Non-pigmented ciliary epithelial cell (primary cell): ENCODE measurements at places on chromosomes 4 and X.

GRCh38 chr4:105206214-105206613, 59.5 kb downstream of the TET2 start:
- DNase-seq: no peak

DNA sequence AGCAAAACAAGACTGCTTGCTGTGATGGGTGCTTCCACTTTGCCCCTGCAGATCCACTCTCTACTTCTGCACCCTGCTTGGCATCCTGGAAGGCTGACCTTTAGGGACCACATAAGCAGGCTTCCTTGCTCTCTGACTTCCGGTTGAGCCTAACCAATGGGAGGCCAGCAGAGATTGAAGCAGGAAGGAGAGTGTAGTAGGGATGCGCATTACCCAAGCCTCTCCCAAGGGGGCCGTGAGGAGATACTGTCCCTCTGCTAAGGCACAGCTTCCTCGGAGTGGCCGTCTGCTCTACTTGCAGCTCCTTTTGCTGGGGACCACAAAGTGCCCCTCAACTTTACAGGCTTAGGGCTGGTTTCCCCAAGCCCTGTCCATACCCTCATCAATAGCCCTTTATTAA, 624.3 kb upstream of the TENM3 start:
- no peak for DNase-seq

DNA sequence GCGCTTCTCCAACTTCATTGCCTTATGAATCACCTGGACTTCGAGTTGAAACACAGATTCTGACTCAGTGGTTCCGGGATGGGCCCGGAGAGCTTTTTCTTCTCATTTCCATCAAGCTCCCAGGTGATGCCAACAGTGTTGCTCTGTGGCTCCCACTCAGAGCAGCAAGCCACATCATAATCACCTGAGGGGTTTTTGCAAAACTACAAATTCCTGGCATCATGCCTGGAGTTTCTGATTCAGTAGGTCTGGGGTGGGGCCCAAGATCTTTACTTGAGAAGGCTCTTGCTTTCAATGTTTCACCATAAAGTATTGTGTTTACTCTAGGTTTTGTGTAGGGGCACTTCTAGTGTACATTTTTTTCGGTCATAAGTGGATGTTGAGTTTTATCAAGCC, 7.0 kb downstream of the MTM1 start:
- DNase-seq: no peak

GRCh38 chrX:126338916-126339315, 172.8 kb upstream of the DCAF12L2 start:
- no peak for DNase-seq

DNA sequence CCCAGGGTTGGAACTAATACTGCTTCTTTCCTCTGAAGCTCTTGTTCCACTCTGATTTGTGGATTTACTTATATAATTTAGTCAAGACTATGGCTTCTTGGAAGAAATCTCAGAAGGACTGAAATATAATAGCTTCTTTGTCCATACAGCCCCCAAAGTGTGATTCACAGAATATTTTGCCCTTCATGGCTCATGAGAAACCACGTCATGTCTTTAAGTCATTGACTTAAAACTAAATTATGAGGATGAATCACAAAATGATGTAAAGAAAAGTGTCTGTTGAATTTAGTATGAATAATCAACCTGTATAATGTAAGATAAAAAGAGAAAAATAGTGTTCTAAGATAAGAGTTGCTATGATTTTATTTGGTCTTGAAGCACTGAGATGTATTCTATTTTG, 43.3 kb upstream of the AGA start:
- peak; percentile 63 for DNase-seq

DNA sequence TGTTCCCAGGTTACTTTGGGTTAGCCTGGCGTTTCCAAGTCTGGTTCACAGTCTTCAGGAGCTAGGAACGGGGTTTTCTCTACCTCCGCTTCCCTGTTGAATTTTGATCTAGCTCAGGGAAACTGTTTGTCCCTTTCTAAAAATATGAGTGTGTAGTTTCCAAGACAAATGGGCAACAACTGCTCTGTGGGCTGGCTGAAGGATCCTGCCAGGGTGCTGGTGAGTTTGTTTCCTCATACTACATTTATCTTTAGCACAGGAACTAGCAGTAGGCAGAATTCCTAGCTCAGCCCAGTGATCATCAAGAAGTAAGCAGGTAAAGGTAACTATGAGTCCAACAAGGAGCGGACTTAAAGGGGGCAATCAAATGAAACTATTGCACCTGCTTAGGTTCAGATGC, 13.3 kb upstream of the FAM47E start:
- no peak for DNase-seq

DNA sequence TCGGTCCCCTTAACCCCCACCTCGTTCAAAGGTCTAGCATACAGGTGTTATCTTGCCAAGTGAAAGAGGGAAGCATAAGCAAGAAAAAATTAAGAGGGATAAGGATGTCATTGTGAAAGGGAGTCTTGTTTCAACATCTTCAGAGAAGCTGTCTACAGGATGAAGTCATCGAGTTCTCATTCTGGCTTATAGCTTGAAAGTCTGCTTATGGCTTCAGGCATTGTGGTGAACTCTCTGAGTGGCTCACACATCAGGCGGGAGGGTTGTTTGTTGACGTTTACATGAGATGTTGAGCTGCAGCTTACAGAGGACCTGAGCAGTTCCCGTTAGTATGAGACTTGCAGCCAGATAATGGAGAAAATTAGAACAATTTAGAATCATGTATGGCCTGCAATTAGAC, 16.6 kb downstream of the MAGEA9B start:
- DNase-seq: peak; percentile 30

GRCh38 chr4:90857081-90857820, 730.1 kb downstream of the CCSER1 start:
- DNase-seq: no peak

DNA sequence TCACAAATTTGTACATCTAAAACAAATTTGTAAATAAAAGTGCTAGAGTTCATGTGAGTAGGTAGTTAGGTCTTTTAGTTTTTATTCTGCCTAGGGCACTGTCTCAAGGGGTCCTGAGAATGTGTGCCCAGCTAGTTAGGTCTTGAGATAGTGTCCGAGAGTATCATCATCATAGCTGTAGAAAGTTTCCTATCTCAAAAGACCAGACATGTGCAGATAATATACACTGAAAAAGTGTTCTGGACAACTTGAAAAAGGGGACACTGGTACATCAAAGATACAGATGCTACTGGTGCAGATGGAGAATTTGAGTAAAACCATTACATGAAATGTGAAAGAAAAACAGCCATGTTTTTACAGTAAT, 1.8 kb upstream of the ZCCHC4 start:
- DNase-seq: no peak

GRCh38 chr4:84944947-84945346, 21.5 kb downstream of the WDFY3 start:
- peak; percentile 24 for DNase-seq

- no peak for DNase-seq
Measured at GRCh38 chr4:85420831-85421230, 54.1 kb upstream of the ARHGAP24 start.

- no peak for DNase-seq
Measured at GRCh38 chr4:3271131-3271530, 21.7 kb upstream of the RGS12 start.

- DNase-seq: no peak
Measured at GRCh38 chr4:22614114-22614513, 78.6 kb upstream of the GBA3 start.

- no peak for DNase-seq
Measured at GRCh38 chr4:28092610-28093009, 1232.0 kb downstream of the STIM2 start.

DNA sequence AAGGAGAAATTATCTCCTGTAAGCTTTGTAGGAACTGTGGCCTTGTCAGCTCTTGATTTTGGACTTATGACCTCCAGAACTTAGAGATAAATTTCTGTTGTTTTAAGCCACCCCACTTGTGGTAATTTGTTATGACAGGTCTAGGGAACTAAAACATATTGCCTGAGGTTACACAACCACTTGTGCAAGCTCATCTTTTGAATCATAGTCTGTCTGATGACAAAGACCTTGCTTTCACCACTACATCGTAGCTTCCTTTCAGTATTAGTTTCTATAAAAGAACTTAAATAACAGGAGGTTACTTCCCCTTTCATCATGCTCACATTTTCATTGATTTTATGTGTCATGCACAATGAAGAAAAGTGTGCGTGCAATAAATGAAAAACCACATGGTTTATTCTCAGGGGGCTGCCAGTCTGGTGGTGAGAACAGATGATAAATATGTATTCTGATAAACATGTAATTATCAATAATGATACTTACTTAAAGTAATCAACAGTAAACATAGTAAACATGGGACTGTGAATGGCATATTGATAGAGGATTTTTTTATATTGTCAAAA, 690.0 kb upstream of the HS3ST1 start:
- no peak for DNase-seq

DNA sequence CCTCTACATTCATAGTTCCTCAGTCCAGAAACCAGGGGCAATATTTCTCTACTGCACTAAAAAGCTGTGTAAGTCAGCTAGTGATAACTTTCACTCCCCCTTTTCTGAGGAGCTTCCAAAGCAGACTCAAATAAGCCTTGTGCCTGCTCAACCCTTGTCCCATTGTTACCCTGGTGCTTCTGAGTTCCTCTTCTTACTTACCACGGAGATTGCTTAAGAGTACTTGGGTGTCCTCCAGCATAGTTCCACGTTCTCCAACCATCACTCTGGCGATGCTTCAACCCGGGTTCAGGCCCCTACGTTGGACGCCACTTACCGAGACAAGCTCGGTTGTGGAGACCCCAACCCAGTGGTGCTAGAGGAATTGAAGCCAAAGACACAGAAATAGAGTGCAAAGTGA, 71.6 kb downstream of the ADAM29 start:
- no peak for DNase-seq

DNA sequence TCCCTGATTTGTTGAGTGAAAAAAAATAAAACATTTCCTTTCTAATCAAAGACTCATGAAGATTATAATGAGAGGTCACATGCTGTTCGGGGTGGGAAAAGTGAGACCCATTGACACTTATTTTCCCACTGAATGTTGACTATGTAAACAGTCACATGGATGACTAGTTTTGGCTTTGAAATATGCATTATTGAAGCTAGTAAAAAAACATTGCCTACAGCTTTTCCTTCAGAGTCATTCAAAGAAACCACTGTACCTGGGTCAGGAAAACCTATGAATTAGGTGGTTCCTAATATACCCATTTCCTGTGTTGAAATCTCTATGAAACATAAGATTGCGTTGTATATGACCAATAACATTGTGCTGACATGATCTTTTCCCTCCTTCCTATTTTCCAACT, 251.2 kb downstream of the CFAP299 start:
- DNase-seq: no peak

- DNase-seq: no peak
Measured at GRCh38 chrX:26411045-26411444, 195.1 kb downstream of the MAGEB5 start.

GRCh38 chr4:147960971-147961370, 229.1 kb downstream of the ARHGAP10 start:
- no peak for DNase-seq

- no peak for DNase-seq
Measured at GRCh38 chr4:187814737-187815465, 180.7 kb upstream of the ZFP42 start.

- no peak for DNase-seq
Measured at GRCh38 chr4:9877123-9877522, 95.7 kb downstream of the DRD5 start.

- DNase-seq: peak; percentile 9
Measured at GRCh38 chrX:136954930-136955329, 74.4 kb upstream of the RBMX start.

DNA sequence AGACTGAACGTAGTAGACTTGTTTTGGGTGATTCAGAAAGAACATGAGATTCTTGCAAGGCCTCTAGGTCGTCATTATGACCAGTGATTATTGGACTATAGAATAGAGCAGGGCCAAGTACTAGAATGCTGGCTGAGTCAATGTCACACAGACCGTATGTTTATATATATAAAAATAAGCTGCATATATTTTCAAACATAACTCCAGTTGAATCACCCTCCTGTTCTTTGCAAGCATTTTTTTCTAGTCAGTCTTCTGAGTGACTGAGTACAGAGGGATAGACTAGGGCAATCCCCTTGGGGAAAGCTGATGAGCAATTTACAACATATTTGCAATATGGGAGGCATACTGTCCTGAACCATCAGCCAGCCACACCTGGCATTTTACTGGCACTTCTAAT, 48.4 kb upstream of the PRPS1 start:
- no peak for DNase-seq

DNA sequence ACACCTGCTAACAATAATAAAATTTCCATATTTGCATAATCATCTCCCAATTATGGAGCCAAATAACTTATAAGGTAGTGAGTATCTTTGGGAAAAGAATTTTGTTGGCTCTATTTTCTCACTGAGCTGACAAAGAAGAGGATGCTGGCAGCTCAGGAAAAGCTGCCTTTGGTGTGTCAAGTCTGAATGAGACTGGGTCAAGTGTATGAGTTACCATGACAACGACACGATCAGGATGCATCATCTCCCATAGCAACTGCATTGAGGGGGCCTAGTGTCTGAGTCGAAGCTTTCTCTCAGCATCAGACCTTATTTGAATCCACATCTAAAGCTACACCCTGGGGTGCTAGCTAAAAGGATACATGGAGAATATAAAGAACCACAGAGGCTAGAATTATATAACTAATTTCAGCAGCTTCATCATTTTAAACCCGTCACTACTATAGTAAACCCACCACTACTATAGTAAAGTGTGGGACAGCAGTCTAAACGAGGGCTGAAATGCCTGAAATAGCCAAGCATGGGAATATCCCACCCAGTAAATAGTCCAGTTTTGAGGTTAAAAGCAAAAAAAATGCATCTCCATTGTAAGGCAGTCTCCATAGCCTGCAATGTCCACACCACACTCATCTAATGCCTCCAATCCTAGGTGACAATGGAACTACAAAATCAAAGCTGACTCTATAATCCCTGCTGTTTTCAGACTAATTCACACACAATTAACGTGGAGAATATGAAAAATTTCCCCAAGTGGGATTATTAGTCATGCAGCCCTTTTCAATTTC, 16.0 kb downstream of the GSPT2 start:
- no peak for DNase-seq

GRCh38 chr4:139275281-139275735, 4.7 kb downstream of the MGARP start:
- no peak for DNase-seq

DNA sequence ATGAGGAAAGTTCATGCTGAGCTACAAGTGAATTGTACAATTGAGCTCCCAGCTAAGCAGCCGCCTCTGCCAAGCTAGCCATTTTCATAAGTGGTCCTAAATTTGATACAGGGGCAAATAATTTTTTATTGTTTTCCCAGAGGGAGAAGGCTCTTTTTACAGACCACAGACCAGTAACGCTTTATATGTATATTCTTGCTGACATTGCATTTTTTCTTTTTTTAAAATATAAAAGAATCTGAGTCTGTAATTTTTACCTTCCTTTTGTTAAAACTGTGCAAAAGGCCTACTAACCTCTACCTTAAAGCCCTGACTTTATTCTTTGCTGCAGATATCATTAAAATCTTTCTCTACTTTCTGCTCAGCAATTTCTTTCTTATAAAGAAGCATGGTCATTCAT, 501.2 kb upstream of the INTU start:
- DNase-seq: no peak

- DNase-seq: no peak
Measured at GRCh38 chr4:26468977-26469376, 21.3 kb downstream of the CCKAR start.
